ENCODE measurements at places on chromosomes 7 and 10.

DNA sequence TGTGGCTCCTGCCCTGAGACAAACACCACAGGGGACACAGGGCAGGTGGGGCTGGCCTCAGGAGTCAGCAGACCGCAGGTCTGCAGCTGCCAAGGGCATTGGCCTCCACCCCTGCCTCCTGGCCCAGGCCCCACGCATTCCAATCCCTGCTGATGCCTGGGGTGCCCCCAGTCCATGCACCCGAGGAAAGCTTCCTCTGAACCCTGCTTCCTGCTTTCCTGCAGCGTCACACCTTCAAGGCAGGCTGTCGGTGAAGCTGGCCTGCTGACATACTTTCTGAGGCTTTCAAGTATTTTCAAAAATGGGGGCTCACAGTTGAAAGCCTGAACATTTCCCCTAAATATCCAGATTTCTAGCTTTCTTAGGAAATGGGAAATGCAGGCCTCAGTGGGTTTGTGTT is 22.5 kb upstream of the ANTXRL start:
- no peak for DNase-seq

DNA sequence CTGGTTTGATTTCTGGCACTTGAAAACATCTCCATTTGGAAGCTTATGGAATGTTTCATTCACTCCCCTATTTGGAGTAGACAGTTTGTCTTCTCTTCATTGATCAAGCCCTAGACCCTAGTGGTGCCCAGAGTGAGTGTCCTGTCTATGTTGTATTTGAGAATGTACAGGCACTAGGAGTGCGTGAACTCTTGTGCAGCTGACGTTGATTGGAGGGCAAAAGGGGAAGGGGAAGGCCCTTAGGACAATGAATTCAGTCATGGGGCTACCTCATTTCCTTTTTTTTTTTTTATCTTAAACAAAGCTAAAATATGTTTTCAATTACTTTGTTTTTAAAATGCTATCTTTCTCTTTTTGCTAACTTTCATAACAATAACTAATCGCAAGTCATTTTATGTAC is 66.5 kb downstream of the ADD3 start:
- no peak for DNase-seq

- no peak for DNase-seq
These were observed 47.3 kb upstream of the INSYN2A start for GRCh38 chr10:127243490-127244272.

GRCh38 chr10:46310851-46311250 is 24.1 kb downstream of the ANTXRL start:
- DNase-seq, result no peak

- no peak for DNase-seq
These were observed 5.7 kb downstream of the PRSS1 start for GRCh38 chr7:142754681-142755575.

DNA sequence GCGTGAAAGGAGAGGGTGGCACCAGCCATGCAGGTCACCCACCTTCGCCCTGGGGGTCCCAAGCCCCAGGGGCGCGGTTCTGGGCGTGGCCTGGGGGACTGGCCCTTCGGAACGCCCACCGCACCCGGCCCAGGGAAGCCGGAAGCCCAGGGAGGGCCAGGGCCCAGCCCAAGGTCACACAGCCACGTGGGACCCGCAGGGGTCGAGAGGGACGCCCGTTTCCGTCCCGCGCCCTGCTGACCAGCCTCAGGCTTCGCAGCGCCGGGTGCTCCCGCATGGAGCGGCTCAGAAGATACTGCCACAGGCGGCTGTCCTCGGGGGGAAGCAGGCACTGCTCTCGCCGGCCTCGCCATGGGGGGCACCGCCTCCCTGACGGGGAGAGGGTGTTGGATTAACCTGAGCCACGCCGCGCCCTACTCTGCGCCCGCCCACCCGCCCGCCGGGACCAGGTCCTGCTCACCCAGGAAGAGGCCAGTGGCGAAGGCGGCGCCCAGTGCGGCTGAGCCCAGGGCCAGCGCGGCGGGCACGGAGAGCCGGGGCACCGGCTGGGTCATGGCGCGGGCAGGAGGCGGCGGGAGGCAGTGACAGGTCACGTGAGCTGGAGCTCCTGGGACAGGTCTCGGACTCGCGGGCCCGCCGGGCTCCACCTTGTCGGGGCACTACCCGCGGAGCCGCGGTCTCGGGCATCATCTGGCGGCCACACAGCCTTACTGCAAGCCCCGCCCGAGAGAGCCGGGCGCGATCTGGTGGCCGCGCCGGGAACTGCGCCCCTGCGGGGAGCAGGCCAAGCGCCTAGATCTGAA is at the start of gene COMTD1:
Gene COMTD1 (minus strand): TSS at position 583 of the 803 bp plus-strand sequence. CDS start 29 bp downstream, at position 554.
- peak; percentile 87 for DNase-seq

GRCh38 chr10:100987685-100988049 is 324 bp downstream of the TWNK start:
- no peak for DNase-seq

DNA sequence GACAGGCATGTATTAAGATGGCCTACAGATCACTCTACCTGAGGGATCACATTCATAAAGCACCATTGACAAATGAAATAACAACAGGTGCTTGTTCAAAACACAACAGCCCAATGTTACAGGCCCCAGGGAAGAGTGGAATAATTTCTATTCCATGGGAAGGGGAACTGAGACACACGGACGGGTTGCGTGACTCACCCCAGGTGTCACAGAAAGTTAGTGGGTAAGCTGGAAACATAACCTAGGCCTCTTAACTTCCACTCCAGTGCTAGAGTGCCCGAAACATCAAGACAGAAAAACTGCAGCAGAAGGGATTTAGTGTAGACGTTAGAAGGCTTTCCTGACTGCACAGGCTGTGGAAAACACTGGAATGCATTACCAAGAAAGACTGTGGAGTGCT is 48.3 kb downstream of the SLC37A3 start:
- no peak for DNase-seq

DNA sequence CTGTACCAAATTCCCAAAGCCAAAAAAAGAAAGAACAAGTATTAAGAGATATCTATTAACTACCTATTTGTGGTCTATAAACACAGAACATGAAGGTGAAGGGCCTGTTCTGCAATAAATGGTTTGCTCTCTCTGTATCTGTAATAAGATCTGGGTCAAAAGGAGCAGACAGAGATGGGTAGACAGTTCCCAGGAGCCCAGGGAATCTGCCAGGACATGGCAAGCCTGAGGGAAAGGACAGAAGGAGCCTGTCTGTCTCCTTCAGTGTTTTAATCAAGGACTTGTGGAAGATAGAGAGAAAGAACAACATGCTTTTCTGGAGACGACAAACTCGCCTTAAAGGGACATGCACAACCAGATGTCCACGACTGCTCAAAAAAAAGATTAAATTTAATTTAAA is 165.7 kb downstream of the ELMO1 start:
- no peak for DNase-seq

DNA sequence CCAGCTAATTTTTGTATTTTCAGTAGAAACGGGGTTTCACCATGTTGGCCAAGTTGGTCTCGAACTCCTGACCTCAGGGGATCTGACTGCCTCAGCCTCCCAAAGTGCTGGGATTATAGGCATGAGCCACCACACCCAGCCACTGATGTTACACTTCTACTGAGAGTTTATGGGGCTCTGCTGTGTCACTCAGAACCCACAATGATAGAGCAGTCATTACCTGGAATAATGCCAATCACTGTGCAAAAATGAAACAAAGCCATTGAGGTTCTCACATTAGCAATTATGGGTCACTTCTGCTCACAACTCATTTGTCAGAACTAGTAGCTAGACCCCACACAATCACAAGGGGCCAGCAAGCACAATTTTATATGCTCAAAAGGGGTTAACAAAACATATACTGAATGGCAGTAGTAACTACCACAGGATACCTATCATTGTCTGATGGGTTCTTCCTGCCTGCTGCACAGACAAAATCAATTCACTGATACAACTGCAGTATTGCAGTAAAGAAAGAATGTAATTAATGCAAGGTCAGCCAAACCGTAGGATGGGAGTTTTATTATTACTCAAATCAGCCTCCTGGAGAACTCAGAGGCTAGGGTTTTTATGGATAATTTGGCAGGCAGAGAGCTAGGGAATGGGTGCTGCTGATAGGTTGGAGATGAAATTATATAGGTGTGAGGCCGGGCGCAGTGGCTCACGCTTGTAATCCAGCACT is 72.1 kb upstream of the TRIM24 start:
- no peak for DNase-seq

DNA sequence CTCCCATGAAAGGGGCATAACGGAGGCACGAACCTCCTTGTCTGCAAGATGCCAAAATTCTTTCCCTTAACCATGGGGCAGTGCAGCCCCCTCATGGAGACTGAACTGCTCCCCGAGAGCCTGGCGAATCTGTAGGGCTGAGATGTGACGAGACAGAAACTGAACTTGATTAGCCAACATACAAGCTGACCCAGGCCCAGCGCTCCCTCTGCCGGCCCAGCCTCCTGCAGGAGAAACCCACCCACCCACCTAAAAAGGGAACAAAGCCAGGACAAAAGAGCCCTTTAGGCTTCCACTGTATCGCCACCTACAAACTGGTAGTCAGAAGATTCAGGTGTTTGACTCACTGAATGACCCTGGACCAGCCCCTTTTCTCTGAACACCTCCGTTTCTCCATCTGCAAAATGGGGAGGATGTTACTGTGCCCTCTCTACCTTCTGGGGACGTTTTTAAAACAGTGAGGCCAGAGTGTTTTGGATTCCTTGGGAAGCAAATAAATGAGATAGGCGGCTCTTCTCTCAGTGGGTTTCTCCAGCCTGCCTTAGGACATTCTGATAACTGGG is 58.4 kb downstream of the C10orf105 start:
- DNase-seq, result no peak

GRCh38 chr10:26335574-26336093 is 102.5 kb upstream of the APBB1IP start:
- DNase-seq, result no peak

Measured in stimulated activated CD4-positive, alpha-beta T cell treated with anti-CD3 and anti-CD28 coated beads, Interleukin-12 subunit alpha, Interleukin-12 subunit beta, amount 100 ng/mL, for 24 hours (primary cell).